Motor neuron (in vitro differentiated cells): ENCODE measurements at places on chromosomes 2 and 18. TPM values are rescaled to one million over a fixed set of nuclear protein-coding genes. Genes with fewer than 3 reads are reported as not detected.

- ATAC-seq: no peak
Observed at GRCh38 chr18:34936772-34937171, 104.4 kb upstream of the MAPRE2 start.

GRB14 gene
- total RNA-seq: 7.7 and 10.1 TPM in 2 replicates

- no peak for ATAC-seq
Observed at GRCh38 chr18:45719106-45719505, 4.9 kb upstream of the SLC14A1 start.

DNA sequence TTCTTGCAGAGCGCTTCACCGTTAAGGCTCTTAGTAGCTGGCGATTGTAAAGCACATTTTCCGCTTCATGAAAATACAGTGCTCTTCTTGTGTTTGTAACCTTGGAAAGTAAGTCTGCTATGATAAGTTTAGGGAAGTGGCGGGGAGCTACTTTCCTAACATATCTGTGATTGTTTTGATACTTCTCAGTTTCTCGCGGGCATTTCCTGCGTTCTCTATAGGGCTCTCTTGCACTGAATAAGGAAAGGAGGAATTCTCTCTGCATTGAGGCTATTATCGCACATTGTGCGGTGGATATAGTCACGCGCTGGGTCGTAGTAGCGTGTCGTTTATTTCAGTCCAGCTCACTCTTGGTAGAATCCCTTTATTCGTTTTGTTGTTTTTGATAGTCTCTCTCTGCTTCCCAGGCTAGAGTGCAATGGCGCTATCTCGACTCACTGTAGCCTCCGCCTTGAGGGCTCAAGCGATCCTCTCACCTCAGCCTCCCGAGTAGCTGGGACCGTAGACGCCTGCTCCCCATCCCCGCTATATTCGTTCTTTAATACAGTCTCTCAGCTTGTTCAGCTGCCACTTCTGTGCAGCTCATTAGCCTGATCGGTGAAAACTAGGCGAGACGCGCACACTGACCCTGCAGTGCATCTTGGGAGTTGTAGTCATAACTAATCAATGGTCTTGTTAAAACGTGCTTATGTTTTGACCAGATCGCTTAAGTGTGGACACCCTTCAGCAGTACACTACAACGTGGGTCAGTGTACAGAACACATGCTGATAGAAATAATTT lies 1.0 kb upstream of the PPP4R3B start:
- peak; percentile 11 for ATAC-seq

COL4A4 gene
- total RNA-seq: 0.22 and 0.38 TPM in 2 replicates

DNA sequence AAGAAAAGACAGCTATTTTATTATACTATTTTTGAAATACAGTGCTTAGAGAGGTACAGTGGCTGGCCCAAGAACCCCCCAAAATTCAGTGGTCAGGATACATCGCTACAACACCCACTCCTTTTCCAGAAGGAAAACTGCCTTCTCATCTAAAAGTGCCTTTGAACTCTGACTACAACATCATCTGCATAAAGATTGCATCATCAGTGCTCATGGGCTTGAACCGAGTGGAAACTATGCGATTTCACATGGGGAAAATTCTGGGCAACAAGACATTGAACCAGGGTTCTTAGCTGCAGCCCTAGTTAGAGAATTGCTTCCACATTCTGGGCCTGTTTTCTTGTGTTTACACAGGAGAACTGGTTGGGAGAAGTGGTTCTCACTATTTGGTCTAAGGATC lies 294.6 kb upstream of the SLC14A2 start:
- no peak for ATAC-seq

CFC1 gene
- total RNA-seq: 2.1 and 3.1 TPM in 2 replicates

DNA sequence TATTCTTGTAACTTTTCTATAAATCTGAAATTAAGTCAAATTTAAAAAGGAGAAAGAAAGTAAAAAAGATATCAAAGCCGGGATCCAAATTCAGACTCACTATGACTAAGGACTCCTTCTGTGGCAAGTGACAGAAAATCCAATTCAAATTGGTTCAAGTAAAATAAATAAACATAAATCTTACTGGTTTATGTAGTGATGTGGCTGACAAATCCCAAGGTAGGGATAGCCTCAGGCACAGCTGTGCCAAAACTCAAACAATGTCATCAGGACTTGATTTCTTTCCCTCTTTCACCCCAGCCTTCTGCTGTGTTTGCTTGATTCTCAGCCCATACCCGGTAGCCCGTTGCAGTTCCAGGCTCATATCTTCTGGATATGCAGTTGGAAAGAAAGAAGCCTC lies 284.6 kb downstream of the SP3 start:
- no peak for ATAC-seq

DNA sequence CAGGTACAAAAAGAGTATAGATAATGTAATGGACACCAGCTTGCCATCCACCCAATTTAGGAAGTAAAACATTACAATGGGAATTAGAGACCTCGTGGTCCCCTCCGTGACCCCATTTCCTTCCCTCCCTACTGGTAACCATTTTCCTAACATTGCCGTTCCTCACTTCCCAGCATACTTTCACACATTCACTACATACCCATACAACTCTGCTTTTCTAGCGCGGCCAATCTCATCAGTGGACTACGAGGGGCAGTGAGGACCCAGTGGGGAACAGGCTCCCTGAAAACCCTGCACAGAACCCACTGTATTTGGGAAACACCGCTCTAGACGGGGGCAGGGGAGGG lies 1.1 kb downstream of the ENOSF1 start:
- ATAC-seq: peak; percentile 2

COLEC11 gene
- 0.18 and 0.21 TPM in 2 replicates for total RNA-seq

RAPGEF4 gene
- total RNA-seq: 3.8 and 15.2 TPM in 2 replicates

- no peak for ATAC-seq
Observed at GRCh38 chr2:172062402-172063004, 22.8 kb upstream of the DLX1 start.

DNPEP gene
- 51.5 and 56.1 TPM in 2 replicates for total RNA-seq

- ATAC-seq: no peak
Observed at GRCh38 chr2:18117592-18117991, 239.1 kb downstream of the KCNS3 start.

RAB27B gene
- 0.03 TPM in 1 of 2 replicates, not detected in the other for total RNA-seq

DNA sequence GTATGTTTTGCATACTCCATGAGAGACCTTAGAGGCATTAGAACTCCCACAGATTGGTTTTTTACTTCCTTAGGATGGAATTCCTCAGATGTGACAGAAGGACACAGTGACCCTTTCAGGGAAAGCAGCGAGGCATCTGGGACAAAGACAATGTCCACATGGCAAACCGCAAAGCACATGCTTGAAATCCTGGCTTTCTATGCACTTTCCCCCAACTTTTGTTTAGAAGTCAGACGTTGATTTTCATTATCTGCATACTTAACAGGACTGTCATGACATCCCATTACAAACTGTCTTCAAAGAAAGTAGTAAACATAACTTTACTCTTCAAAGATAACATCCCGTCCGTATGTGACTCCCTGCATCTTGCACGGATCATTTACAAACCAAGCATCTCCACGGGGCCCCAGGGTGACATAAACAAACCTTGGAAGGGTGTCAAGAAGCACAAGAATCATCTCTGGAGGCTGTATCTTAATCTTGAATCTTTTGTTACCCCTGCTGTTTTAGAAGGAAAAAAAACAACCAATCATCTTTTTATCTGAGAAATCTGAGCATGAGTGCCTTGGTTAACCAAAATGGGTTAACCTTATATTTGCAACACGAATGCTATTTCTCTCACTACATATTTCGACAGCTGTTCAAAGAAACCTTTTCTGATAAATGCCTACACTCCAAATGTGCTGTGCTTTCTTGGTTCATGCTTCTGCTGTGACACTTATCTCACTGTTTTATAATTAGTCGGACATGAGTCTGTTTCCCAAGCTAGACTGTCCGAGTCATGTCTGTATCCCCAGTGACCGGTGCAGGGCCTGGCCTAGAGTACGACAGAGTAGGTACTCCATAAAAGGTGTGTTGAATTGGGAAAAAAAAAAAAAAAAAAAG lies 90.8 kb downstream of the CCBE1 start:
- no peak for ATAC-seq

GRCh38 chr2:152617456-152618192 lies 99.6 kb downstream of the PRPF40A start:
- no peak for ATAC-seq

COLEC12 gene
- total RNA-seq: 0.93 and 1.1 TPM in 2 replicates

DNA sequence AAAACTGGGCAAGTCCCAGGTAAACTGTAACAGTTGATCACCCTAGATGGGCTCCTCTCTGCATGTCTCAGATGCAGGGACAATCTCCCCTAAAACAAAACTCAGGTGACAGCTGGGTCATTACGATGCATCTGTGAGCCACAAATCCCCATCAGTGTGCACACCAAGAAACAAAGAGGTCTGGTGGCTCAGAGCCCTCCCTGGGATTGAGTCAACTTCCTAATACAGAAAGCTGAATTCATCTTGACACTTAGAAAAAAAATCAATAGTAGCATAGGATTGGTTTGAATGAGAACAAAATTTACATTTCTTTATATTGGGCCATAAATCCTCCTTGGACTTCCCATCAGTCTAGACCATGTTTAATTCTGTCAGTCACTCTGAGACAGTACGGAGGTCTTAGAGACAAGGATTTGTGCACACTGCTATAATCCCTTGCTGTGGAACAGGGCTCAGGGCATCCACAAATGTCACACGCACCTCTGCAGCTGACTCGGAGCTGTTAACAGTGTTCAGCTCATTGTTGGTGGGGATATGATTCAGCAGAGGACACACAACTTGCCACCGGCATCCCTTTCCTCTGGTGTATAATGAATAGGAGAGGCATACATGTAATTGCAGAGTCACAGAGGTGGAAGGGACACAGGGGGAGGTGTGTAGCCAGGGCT lies 44.5 kb upstream of the DAPL1 start:
- no peak for ATAC-seq

DNA sequence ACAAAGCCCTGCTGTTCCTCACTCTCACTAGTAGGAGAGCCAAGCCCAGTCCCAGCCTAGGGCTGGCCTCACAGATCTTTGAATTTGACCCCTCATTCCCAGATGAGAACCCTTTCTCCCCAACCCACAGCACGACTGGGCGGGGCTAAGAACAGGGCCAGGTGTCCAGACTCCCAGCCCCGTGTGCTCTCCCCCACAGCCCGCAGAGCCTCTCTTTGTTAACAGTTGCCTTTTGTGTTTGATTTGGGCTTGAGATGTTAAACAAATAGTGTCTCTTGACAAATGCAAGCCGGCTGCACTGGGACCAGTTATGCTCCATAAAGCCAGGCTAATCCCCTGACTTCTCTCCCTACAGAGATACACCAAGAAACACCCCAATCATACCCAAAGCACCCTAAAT lies 4.7 kb upstream of the KCNK3 start:
- ATAC-seq: no peak

SCTR gene
- 0.31 TPM in 1 of 2 replicates, not detected in the other for total RNA-seq

DNA sequence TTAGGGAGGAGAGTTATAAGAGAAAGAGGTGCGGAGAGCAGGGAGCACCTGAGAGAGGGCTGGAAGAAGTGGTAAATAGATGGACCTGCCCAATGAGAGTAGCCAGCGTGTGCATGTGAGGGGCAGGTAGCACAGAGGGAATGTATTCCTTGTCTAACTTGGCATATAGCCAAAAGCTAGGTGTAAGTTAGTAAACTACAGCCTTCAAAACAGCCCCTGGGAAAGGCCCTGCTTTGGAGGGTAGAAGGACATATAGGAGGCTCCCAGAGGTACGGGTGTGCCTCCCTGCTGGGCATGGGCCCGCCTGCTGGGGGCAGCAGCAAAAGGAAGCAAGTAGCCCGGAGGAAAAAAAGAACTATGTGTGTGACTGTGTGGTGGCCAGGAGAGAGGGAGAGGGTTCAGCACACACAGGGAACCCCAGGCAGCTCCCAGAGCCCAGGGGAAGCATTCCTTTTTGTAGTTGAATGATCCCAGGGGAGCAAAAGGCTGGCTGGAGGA lies 48.0 kb downstream of the TCF7L1 start:
- no peak for ATAC-seq

ATOH8 gene
- 1.6 and 1.9 TPM in 2 replicates for total RNA-seq

IMP4 gene
- 54.6 and 63.6 TPM in 2 replicates for total RNA-seq

AGXT gene
- 0.68 and 1.00 TPM in 2 replicates for total RNA-seq

DNA sequence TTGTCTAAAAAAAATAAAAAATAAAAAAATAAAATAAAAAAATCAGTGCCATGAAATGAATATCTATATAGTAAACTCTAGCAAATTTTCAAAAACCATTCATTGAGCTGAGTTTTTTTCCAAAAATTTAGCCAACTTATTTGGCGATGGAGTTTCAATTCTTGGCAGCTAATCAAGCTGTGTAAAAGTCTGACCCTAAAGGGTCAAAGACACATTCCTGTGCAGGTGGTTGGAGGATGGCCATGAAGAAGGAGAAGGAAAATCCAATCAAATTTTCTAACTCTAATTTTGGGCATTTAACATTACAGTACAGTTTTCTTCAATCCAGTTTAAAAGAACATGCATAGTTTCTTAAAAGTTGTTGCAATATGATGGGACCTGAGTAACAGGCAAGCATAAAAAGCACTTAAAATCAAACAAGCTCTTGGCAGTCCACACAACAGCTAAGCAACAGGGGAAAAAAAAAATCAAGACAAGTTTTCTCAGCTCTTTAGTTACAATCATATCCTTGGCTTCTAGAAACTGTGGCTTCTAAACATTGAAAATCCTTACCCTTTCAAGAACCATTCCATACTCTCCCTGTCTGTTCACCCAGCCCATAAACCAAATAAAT lies 54.5 kb downstream of the ACVR1 start:
- ATAC-seq: no peak

GRCh38 chr2:62152000-62152399 lies 43.9 kb upstream of the B3GNT2 start:
- ATAC-seq: no peak

DNA sequence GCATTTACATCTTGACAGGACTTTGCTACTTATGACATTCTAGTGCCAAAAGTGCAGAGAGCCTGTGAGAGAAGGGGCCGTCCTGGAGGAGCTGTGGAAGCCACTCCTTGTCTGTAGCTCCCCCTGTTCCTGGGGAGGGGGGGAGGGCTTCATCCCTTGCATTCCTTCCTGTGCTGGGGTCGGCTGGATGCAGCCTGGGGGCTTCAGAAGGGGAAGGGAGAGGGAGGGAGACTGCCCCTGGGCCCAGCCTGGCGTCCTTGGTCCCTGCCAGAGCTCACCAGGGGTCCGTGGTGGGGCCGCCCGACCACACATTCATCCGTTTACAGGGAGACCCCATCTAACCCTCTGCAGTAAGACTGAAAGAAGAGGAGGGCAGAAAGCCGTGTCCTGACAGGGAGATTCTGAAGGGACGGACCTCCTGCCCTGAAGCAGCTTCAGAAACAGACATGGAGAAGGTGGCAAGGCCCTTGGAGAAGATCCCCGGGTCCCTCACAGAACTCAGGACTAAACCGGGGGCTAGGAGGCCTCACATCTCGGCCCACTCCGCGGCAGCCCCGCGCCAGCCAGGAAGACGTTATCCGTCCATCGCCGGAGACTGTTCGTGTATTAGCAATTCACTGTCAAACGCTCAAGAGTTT lies 258.3 kb upstream of the SALL3 start:
- ATAC-seq: peak; percentile 59

- ATAC-seq: no peak
Observed at GRCh38 chr2:234992196-234992595, 40.4 kb downstream of the SH3BP4 start.

SEH1L gene
- 14.4 and 21.2 TPM in 2 replicates for total RNA-seq
